ENCODE measurements at places on chromosomes 7 and 10. TPM values are rescaled to one million over a fixed set of nuclear protein-coding genes. Genes with fewer than 3 reads are reported as not detected.

- no peak for DNase-seq
- H3K4me1 ChIP-seq, result peaks cover 2% of the 10 kb centered on the region
- no peak overlapping the region for H3K27ac ChIP-seq
- no peak overlapping the region for H3K4me3 ChIP-seq
- no peaks in the 10 kb centered on the region for H3K36me3 ChIP-seq
Observed at GRCh38 chr10:11353006-11353896, 258.2 kb downstream of the USP6NL start.

GRCh38 chr10:126351021-126351420, 37.3 kb downstream of the ADAM12 start:
- H3K36me3 ChIP-seq, result no peaks in the 10 kb centered on the region
- no peak overlapping the region for H3K4me3 ChIP-seq
- DNase-seq, result no peak
- H3K4me1 ChIP-seq, result peaks cover 9% of the 10 kb centered on the region
- H3K27ac ChIP-seq, result no peak overlapping the region
- no peaks in the 10 kb centered on the region for H3K27me3 ChIP-seq

- no peaks in the 10 kb centered on the region for H3K27me3 ChIP-seq
- DNase-seq, result no peak
- H3K4me1 ChIP-seq, result peaks cover 2% of the 10 kb centered on the region
- peak overlapping the region; percentile 9 for H3K27ac ChIP-seq
Observed at GRCh38 chr10:93495654-93496321, 624 bp upstream of the CEP55 start.

DNA sequence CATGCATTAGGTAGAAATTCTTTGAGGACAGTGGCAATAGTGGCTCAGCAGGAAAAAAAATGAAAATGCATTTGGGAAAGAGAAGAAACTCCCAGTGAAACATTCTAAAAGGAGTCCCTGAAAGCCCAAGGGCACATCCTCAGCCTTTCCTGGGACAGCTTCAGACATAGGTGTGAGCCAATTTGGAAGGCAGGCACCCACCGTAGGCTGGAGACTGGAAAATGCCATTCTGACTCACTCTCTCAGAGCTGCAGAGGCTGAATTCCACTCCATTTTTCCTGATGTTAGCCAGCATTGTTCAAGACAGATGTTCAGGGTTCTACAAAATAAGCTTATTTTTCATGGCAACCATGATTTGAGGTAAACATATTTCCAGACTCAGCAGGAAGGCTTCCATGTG, 379.0 kb upstream of the FZD8 start:
- no peak overlapping the region for H3K4me3 ChIP-seq
- no peak overlapping the region for H3K27ac ChIP-seq
- no peaks in the 10 kb centered on the region for H3K27me3 ChIP-seq
- H3K4me1 ChIP-seq, result no peaks in the 10 kb centered on the region
- no peak for DNase-seq

DNA sequence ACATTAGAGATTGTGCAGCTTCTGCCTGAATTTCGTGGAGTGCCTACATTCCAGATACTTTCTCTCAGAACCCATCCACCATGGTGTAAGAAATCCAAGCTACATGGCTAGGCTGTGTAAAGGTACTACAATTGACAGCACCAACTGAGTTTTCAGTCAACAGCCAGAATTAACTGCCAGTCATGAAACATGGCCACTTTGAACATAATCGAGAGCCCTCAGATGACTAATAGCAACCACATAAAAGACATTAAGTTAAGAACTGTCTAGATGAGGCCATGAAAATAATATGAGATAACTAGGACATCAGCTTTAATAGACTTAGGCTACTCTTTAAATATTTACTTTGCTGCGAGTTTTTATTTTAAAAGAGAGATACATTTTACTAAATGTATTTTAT, 1106.8 kb upstream of the LRRTM3 start:
- no peaks in the 10 kb centered on the region for H3K4me1 ChIP-seq
- no peak for DNase-seq
- peaks cover 3% of the 10 kb centered on the region for H3K27me3 ChIP-seq
- H3K36me3 ChIP-seq, result no peaks in the 10 kb centered on the region

- H3K4me3 ChIP-seq, result no peak overlapping the region
- H3K4me1 ChIP-seq, result peaks cover 4% of the 10 kb centered on the region
Observed at GRCh38 chr7:43697690-43698089, 31.6 kb downstream of the COA1 start.

- H3K27me3 ChIP-seq, result no peaks in the 10 kb centered on the region
- DNase-seq, result no peak
- no peaks in the 10 kb centered on the region for H3K36me3 ChIP-seq
- no peak overlapping the region for H3K4me3 ChIP-seq
- H3K27ac ChIP-seq, result no peak overlapping the region
Observed at GRCh38 chr10:89450901-89451300, 36.5 kb downstream of the IFIT5 start.

- no peak for DNase-seq
- H3K4me3 ChIP-seq, result no peak overlapping the region
- peaks cover 9% of the 10 kb centered on the region for H3K4me1 ChIP-seq
- no peaks in the 10 kb centered on the region for H3K27me3 ChIP-seq
Observed at GRCh38 chr7:101488826-101489572, 126.3 kb downstream of the COL26A1 start.

GRCh38 chr10:20795391-20795790, 101.7 kb downstream of the NEBL start:
- no peaks in the 10 kb centered on the region for H3K27me3 ChIP-seq
- no peaks in the 10 kb centered on the region for H3K36me3 ChIP-seq
- H3K4me3 ChIP-seq, result no peak overlapping the region

DNA sequence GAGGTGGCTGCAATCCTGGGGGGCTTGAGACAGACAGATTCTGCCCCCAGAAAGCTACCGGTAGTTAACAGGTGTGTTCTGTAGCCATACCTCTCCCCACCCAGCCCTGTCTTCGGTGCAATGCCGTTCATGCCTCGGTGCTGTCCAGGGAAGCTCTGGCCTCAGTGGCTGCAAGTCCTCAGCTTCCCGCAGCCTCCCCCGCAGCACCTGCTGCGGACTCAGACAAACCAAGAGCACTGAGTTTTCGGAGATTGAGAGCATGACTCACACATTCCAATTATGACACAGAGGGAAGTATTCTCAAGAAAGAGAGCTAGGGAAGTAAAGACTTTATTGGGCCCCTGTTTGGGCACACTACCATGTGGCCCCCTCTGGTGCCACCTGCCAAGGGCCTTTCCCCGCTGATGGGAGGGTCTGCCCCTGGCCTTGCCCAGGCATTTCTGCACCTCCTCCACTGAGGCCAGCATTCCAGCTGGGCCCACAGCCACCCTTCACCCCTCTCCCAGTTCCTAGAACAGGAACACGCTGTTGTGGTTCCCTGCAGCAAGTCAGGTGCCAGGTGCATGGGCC, 30.2 kb upstream of the EZH2 start:
- H3K36me3 ChIP-seq, result no peaks in the 10 kb centered on the region
- peaks cover 9% of the 10 kb centered on the region for H3K4me1 ChIP-seq
- H3K27me3 ChIP-seq, result no peaks in the 10 kb centered on the region
- H3K4me3 ChIP-seq, result no peak overlapping the region

CLCN1 gene
- total RNA-seq, result not detected

PPP1R17 gene
- 0.11 TPM for total RNA-seq

Data from ovary (tissue), 10 donors.